ENCODE measurements at places on chromosomes 7 and 10. TPM values are rescaled to one million over a fixed set of nuclear protein-coding genes. Genes with fewer than 3 reads are reported as not detected.

The ORAI2 gene
- 63.3 TPM for total RNA-seq

The FEZF1 gene
- not detected for total RNA-seq

The RALA gene
- total RNA-seq: 113 TPM

The GOLGA7B gene
- not detected for total RNA-seq

The CFAP46 gene
- 1.3 TPM for total RNA-seq

The SPDYE5 gene
- total RNA-seq: not detected

The PTPN20 gene
- total RNA-seq: 1.2 TPM

The RPEL1 gene
- total RNA-seq: 0.32 TPM

The CALD1 gene
- total RNA-seq: 255 TPM

The DENND2A gene
- total RNA-seq: 0.30 TPM

The MYL7 gene
- total RNA-seq: not detected

The DRGX gene
- total RNA-seq: not detected

The MOGAT3 gene
- total RNA-seq: not detected

The NME8 gene
- not detected for total RNA-seq

The LLCFC1 gene
- not detected for total RNA-seq

The RELN gene
- 1.6 TPM for total RNA-seq

The FKBP6 gene
- not detected for total RNA-seq

The C10orf53 gene
- not detected for total RNA-seq

The ZNF212 gene
- 4.9 TPM for total RNA-seq

The PON1 gene
- not detected for total RNA-seq

The HABP2 gene
- total RNA-seq: not detected

The SYNPO2L gene
- not detected for total RNA-seq

The ATP6V0A4 gene
- total RNA-seq: under 0.01 TPM

The TEX36 gene
- not detected for total RNA-seq

The COL28A1 gene
- not detected for total RNA-seq

The DDX56 gene
- 70.8 TPM for total RNA-seq

The SEMA4G gene
- 0.30 TPM for total RNA-seq

The RET gene
- not detected for total RNA-seq

The CLDN3 gene
- 0.32 TPM for total RNA-seq

The C1QL3 gene
- not detected for total RNA-seq

The WNT8B gene
- not detected for total RNA-seq

The PSMC2 gene
- 242 TPM for total RNA-seq

The STOX1 gene
- 0.30 TPM for total RNA-seq

The SLC16A9 gene
- total RNA-seq: 0.97 TPM

The KIF11 gene
- 37.4 TPM for total RNA-seq

The LIPJ gene
- total RNA-seq: not detected

The GIMAP5 gene
- total RNA-seq: 8.1 TPM

The TRIM50 gene
- not detected for total RNA-seq

The NUTM2B gene
- 0.15 TPM for total RNA-seq

The MMD2 gene
- not detected for total RNA-seq

The GNGT1 gene
- not detected for total RNA-seq

The SPDYE11 gene
- total RNA-seq: not detected

The LIPK gene
- not detected for total RNA-seq

The WDFY4 gene
- total RNA-seq: 3.2 TPM

The HOXA5 gene
- 4.2 TPM for total RNA-seq

The CD36 gene
- total RNA-seq: 0.15 TPM

The LAMB1 gene
- 442 TPM for total RNA-seq

The SEPTIN7 gene
- total RNA-seq: 164 TPM

The CALHM1 gene
- not detected for total RNA-seq

The TMEM139 gene
- 0.61 TPM for total RNA-seq

The KCP gene
- total RNA-seq: not detected
